ENCODE measurements at places on chromosomes 3 and 15.

GRCh38 chr15:69522361-69522760 lies 69.7 kb downstream of the RPLP1 start:
- no peak for DNase-seq

DNA sequence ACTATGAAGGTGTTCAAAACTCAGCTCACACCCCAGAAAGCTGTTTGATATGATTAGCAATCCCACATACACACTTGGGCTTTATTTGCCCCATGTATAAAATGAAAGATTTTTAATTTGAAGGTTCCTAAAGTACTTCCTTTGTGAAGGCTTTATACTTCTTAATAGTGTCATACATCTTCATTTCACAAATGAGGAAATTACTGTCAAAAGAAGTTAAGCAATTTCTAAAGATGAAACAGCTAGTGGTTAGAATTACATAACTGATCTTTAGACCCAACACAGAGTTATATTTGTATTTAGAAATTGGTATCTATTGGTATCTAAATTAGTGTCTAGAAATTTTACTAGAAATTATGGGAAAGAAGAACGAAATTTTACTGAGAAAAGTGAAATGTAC lies 7.1 kb downstream of the CD200R1 start:
- DNase-seq, result no peak

DNA sequence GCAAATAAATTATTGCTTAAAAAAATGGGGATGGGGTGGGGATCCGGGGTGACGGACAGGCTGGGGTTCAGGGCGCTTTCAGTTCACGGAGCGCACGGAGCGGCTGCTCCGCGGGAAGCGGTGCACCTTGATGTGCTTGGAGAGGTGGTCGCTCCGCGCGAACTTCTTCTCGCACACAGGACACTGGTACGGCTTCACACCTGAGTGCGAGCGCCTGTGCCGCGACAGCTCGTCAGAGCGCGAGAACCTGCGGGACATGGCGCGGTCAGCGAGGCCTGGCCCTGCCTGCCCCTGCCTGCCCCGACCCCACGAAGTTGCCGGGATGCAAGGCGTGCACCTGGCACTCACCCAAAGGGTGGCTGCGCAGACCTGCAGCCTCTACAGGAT lies 13.6 kb downstream of the KLF15 start:
- no peak for DNase-seq

DNA sequence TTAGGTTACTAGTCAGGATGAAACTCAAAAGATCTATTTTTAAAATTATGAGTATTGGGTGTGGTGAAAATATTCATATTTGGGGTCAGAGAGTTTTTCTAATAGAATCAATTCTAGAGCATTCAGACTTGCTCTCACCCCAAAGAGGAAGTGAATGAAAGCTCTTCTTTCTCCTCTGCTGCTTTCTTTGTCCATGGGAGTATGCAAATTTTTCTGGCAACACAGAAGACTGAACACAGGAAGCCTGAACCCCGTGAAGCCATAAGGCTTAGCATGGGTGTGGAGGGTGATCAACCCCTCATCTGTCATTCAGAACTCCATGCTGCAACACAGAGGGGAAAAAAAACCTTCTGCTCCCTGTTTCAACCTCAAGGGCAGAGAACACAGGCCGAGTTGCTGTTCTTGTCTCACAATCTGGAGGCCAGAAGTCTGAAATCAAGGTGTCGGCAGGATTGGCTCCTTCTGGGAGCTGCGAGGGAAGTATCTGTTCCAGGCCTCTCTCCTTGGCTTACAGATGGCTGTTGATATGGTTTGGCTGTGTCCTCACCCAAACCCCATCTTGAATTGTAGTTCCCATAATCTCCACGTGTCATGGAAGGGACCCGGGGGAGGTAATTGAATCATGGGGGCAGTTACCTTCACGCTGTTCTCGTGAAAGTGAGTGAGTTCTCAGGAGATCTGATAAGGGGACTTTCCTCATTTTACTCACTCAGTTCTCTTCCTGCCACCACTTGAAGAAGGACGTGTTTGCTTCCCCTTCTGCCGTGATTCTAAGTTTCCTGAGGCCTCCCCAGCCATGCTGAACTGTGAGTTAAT lies 33.7 kb upstream of the CD47 start:
- DNase-seq, result no peak

DNA sequence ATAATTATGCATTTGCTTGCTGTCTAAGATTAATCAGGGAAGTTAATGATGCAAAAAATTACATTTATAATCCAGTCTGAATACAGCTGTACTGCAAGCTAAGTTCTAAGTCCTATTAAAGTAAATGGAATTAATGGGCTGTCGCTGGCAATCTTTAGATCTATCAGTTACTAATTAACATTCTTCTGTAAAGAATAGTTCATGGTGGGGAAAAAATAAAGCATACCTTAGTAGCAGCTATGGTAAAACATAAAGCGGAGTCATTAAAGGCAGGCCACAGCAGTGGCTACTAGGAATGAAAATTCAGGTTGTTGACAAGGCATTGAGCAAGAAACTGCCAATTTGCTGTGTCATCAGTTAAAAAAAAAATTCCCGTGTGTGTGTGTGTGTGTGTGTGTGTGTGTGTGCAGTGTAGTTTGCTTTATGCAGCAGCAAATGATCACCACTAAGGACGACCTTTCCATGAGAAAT lies 129.8 kb downstream of the ZNF385D start:
- peak; percentile 83 for DNase-seq

- no peak for DNase-seq
Observed at GRCh38 chr15:50059203-50059772, 59.7 kb downstream of the ATP8B4 start.

GRCh38 chr3:187587076-187587475 lies 83.1 kb downstream of the SST start:
- no peak for DNase-seq

GRCh38 chr3:111821891-111822290 lies 37.2 kb upstream of the PHLDB2 start:
- no peak for DNase-seq

DNA sequence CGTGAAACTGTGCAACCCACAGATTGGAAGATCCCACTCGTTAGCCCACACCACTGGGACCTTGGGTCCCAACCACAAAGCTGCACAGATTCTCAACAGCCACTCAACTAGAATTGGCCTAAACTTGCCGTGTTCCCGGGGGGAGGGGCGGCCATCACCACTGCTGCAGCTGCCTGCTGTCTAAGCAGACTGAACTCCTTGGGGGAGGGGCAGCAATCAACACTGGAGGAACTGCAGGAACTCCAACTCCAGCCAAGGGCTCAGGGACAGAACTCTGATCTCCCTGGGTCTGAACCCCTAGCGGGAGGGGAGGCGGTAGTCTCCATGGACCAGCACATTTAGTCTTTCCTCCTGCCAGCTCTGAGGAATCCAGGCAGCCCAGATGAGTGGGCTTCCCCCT lies 205.9 kb downstream of the RSL24D1 start:
- no peak for DNase-seq

GRCh38 chr3:183261151-183261724 lies 8.2 kb downstream of the B3GNT5 start:
- DNase-seq, result no peak

- DNase-seq, result no peak
Observed at GRCh38 chr15:71585159-71585558, 225.2 kb upstream of the NR2E3 start.

- no peak for DNase-seq
Observed at GRCh38 chr3:186258968-186259367, 103.1 kb downstream of the DGKG start.

DNA sequence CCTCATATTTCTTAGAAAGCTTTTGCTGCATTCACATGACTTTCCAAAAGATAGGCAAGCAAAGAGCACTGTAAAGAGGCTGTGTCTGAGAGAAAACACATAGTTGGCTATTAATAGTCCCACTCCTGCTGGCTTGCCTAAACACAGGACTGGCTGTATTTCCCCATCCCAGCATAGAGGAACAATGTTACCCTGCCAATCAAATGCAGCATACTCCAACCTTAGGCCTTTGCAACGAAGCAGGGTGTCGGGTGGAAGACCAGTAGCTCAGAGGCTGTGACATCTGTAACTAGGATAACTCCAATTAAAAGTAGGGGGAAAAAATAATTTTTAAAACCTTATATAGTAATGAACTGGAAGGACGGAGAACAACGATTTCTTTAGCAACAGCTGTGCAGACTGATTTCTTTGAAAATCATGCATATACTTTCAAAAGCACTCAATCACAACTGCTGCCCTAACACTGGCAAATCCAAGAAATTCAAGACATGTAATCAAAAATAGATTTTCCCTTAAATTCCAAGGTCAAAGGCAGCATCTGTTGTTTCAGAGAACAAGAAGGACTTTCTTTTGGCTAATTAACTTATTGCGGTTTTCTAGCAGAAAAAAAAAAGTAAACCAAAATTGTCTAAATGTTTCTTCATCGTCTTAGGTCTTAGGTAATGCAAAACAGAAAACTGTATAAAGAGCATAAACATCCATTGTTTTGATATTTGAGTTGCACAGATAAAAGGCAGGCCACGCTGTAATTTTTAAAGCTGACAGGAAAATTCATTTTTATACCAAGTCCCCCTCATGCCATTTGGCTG lies 139.3 kb downstream of the TNIK start:
- peak; percentile 34 for DNase-seq

- DNase-seq, result no peak
Observed at GRCh38 chr3:13451301-13451673, 28.8 kb upstream of the HDAC11 start.

DNA sequence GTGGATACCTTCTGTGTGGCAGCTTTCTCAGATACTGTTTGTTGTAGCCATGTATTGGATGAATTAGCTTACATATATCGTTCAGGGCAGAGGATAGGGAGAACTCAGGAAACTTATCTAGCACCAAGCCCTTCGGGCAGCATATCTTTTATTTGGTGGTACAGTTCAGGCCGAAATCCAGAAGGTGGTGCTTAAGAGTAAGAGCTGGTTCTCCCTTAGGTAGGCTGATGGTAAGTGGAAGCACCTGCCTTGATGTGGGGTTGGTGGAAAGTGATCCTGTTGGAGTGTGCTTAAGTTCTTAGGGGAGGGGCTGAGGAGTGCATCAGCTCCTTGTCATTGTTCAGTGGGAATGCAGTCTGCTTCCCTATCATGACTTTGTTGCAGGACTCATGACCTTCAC lies 187.5 kb downstream of the DOCK3 start:
- no peak for DNase-seq

GRCh38 chr3:184236033-184236410 lies 6.6 kb downstream of the VWA5B2 start:
- DNase-seq, result no peak
